SK-MEL-5 (cell line): ENCODE measurements at places on chromosomes 2 and 18.

DNA sequence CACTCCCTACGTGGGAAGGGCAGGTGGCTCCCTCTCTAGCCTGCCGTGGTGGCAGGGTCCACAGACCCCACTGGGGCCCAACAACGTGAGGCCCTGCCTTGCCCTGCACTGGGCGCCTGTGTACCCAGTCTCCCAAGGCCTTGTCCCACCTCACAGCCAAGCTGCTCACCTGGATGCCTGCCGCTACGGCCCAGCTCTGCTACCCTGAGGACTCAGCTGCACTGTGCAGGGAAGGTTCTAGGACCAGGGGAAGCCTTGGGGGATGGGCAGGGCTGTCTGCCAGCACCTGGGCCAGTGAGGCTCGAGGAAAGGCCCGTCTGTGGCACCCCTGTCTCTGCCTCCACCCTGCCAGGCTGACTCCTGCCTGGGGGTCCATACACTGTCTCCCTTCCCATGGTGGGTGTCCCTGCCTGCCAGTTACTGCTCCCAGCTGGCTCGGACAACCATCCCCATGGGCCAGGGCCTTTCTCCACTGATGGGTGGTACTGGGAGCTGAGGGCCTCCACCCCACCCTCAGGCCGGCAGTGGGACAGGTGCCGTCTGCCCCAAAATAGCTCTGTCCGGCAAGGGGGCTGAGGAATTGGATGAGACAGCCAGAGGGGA is 33.2 kb downstream of the HS6ST1 start:
- DNase-seq, result no peak

DNA sequence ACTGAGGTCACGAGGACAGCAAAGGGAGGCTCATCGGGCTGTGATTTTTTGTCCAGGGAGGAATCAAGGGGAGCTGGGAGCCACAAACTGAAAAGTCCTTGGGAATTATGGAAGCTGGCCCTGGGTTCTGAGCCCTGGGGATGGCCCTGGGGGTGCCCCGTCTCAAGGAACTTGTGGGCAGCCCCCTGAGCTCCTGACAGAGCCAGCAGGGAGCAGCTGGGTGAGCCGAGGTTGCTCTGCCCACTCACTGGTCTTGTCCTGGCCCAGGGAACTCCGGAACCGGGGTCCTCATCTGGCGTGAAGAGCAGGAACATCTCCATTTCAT is 61.3 kb upstream of the HDAC4 start:
- DNase-seq, result no peak

DNA sequence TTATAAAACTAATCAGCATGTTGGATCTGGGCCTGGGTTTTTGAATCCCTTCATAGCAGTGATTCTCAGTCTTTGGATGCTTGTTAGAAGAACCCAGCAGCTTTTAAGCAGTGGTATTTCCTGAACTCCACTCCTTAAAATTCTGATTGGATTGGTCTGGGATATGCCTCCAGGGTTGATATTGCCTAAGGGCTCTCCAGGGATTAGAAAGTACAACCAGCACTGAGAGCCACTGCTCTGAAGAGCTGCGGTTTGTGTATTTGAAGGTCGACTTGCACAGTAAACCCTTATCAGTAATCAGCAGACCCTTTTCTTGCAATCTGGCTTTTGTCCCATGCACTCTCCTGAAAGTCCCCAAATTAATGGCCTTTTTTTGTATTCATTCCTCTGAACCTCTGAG is 17.0 kb upstream of the RBMS1 start:
- peak; percentile 9 for DNase-seq

- no peak for DNase-seq
Measured at GRCh38 chr2:231330311-231330710, 65.2 kb upstream of the B3GNT7 start.

DNA sequence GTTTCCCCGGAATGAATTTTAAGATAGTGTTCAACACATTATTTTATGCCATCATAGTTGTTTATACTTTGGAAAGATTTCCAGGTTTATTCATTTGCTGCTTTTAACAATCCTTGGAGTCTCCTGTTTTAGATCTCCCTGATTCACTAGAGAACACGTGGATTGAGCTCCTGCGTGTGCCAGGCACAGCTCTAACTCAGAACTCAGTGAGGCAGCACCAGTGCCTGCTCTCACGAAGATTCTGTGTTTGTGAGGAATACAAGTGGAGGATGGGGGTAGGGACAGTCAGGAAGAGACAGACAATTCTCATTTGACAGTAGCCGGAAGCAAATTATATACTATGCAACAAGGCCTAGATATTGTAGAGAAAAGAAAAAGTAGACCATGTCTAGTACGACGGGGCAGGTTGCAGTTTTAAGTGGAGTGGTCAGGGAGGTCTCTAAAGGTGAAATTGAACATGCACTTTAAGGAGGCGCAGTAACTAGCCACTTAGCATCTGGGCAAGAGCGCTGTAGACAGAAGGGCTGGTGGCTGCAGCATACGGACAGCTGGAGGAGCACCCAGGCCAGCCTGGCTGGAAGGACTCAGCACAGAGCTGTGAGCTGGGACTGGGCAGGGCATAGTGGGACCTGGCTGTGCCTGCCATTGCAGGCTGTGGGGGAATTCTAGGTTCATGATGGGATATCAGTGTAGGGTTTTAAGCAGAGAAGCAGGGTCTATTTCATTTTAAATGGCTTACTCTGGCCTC is 24.3 kb downstream of the RNF144A start:
- DNase-seq, result no peak

GRCh38 chr2:189854940-189855339 is 70.7 kb downstream of the PMS1 start:
- DNase-seq, result no peak

GRCh38 chr2:209592106-209592505 is 168.3 kb downstream of the MAP2 start:
- peak; percentile 70 for DNase-seq

DNA sequence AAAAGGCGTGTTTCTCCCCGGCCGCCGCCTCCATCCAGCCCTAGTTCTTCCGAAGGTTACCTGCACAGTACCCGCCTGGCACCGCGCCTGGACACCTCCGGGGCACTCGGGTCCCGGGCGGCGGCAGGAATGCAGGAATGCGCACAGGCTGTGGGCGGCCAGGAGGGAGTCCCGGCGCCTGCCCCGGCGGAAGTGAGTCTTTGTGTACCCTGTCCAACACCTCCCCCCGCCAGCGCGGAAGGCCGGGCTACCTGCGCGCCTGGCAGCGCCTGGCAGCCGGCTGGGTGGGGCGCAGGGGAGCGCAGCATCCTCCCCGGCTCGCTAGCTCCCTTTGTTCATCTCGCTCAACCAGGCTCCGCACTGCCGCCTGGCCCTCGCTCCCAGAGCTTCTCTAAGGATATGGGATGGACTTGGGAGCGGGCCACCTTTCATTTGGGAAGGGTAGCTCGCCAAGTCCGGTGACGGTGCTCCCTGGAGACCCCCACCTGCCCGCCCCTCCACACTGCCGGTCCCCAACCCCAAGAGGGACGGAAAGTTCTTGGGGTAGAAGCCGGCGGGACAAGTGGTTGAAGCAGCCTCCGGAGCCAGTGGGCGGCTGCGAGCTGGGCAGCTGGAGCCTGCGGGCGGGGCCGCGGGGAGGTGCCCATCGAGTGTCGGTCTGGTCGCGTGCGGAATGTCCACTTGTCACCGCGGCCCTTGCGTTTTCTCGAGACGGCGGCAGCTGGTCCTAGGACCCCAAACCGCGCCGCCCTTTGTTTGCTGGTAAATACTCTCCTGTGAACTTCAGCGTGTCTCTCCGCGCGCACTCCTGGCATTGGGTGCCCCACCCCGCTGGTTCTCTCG is 1.2 kb upstream of the ST6GAL2 start:
- no peak for DNase-seq

DNA sequence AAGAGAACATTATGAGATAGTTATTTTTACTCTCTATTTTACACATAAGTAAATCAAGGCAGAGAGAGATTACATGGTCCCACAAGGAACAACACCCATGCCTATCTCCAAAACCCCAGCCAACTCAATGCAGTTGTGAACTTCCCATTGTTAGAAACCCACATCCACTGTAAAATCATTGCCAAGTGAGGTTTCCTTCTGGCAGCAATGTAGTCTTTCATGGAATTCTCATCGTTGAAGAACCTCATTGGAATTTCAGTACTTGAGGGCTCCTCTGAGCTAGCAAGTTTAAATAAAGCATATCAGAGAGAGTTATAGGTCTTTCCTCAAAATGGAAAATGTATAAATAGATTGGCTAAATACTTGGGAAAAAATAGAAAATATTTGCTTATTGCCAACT is 105.2 kb downstream of the RAD51AP2 start:
- no peak for DNase-seq

DNA sequence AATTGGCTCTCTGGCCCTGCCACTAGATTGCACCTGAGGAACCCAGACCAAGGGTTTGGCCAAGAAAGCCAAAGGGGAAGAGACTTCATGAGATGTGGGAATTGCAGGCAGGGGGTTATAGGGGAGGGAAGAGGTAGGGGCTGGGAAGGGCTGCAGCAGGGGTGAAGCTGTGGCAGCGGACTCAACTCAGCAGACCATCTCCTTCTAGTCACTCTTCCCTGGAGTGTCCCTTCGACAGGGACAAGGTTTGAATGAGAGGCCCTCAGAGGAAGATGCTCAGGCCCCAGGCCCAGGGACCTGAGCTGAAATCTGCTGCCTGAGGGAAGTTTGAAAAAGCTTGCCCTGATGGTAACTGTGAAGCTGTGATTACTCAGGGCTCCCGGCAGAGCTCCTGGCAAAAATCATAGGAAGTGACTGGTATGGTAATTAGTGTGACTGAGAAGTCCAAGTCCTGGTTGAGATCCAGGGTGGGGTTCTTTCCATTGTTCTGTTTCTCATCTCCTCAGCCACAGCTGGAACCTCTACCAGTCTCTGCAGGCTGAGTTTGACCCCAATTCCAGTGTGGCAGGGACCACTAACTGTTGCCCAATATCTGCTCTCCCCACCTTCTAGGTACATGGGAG is 300.9 kb downstream of the CYP26B1 start:
- no peak for DNase-seq

GRCh38 chr2:221572821-221573429 is 821 bp upstream of the EPHA4 start:
- DNase-seq, result peak; percentile 44

GRCh38 chr2:241908686-241909420 is 39.3 kb downstream of the RTP5 start:
- no peak for DNase-seq

- DNase-seq, result no peak
Measured at GRCh38 chr18:45245091-45245511, 370.2 kb upstream of the SLC14A2 start.

DNA sequence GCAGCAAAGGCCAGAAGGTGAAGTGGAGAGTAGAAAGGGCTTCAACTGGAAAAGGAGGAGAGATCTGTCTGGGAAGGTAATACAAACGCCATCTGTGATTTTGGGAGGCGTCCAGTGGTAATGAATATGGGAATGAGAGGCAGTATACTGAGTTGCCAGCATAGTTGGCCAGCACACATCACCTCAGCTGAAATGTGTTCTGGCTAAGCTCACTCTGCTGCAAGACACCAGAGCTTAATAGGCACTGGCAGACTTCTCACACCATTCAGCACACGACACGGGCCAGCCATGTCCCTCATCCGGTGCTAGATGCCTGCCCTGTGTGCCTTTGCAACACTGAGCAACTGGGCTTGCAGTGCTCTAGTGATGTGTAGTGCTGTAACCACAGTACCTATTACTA is 277.1 kb downstream of the PIEZO2 start:
- DNase-seq, result no peak

- peak; percentile 16 for DNase-seq
Measured at GRCh38 chr2:215528555-215528954, 92.7 kb upstream of the FN1 start.

DNA sequence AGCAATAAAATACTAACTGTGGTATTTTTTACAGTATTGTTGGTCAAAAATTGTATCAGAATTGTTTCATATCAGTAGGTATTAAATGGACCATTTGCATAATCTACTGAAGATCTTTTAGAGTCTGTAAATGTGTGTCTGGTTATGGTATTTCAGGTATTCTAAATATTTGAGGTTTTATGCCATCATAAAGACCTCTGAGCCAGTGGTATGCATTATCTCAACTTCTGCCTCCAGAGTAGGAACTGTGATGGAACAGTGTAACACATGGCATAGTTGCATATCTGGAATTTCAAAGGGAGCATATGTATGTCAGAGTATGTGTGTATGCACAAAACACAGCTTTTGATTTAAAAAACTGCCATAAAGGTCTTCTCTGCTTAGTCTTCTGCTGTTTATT is 15.4 kb downstream of the GREB1L start:
- DNase-seq, result no peak

DNA sequence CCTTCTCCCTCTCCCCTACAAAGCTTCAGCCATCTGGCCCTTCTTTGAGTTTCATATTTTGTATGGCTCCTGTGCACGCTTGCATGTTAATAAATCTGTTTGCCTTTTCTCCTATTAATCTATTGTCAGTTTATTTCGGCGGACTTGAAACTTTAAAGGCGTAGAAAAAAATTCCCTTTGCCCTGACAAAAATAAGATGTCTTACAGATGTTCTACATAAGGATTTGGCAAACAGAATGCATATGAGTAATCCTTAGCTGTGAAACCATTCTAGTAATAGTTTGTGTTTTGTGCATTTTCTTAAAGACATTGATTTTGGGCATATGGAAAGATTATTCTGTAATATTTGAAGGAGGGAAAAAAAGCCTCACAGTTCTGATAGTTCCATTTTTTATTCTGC is 15.0 kb upstream of the BMPR2 start:
- no peak for DNase-seq

DNA sequence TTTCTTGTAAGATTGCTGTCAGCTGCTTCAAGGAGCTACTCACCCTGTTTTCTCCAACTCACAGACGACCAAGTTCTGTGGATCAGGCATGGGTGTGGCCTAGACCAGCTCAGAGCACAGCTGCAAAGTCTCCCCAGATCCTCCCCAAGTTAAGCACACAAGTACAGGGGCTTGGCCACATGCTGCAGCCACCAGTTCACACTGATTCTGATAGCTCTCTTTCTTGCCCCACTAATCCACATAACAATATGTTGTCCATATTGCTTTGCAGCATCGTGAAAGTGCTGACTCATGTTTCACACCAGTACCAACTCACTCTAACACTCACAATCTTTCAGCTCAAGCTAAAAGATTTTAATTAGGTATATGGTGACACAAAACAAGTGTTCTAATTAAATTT is 437.0 kb downstream of the PARD3B start:
- no peak for DNase-seq

- DNase-seq, result peak; percentile 61
Measured at GRCh38 chr18:58180738-58181353, 136.8 kb downstream of the NEDD4L start.

GRCh38 chr2:201918616-201919307 is 112.4 kb downstream of the CDK15 start:
- no peak for DNase-seq

DNA sequence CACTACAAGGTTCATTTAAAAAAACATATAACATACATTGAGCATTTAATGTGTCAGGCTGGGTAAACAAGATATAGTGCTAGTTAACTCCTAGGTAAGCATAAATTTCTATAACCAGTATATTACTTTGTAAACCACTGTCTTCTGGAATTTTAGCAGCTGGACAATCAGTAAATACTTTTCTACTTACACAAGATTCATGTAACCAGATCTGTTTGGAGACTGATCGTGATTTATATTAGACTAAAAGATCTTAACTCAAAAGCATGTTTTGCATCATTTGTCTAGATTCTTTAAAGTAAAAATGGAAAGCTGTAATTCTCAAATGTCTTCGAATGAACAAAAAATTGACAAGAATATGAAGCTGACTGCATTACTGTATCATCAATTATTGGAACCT is 941 bp upstream of the SGO2 start:
- DNase-seq, result no peak
